ENCODE measurements at places on chromosomes 11 and 22.

- DNase-seq = no peak
Observed at GRCh38 chr22:37636186-37636948, 3.1 kb upstream of the SH3BP1 start.

- DNase-seq = no peak
Observed at GRCh38 chr22:49670456-49671330, 157.0 kb downstream of the BRD1 start.

GRCh38 chr11:120040151-120040840 is 97.6 kb downstream of the TRIM29 start:
- no peak for DNase-seq

GRCh38 chr11:110174645-110175310 is 81.6 kb downstream of the ZC3H12C start:
- DNase-seq = no peak

DNA sequence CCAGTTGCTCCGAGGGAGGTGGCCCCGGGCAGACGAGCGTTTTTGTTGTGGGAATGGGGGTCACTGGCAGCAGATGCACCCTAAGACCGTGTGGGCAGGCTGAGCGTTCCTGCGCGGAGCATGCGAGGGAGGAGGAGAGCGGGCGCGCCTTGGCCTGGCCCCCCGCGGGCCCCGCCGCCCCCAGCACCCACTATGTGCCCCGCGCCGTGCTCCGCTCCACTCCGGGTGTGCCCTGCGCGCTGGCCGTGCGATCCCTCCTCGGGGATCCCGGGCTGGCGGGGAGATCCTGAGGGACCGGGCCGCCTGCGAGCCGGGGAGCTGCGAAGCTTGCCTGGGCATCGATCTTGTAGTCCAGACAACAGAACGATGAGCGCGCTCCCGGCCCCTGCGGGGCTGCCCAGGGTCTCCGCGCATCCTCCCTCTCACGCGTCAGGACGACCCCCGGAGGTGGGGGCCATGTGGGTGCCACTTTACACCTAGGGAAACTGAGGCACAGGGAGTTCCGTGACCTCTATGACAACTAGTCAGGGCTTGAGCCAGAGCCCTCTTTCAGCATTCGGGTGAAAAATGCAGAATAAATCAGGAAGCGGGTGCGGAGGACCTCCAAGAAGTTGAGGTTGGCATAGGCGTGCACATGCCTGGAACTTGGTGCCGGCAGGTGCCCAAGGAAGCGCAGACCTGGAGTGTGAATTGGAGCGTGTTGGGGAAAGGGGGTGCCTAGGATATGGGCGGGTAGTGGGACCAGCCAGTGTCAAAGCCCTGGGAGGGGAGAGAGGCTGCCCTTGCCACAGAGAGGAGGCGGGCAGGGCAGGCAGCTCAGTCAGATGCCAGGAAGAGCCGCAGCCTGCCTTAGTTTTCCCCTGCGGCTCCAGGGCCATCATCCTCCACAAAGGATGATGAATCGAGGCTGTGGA is 1.3 kb upstream of the KMT5B start:
- DNase-seq = no peak

DNA sequence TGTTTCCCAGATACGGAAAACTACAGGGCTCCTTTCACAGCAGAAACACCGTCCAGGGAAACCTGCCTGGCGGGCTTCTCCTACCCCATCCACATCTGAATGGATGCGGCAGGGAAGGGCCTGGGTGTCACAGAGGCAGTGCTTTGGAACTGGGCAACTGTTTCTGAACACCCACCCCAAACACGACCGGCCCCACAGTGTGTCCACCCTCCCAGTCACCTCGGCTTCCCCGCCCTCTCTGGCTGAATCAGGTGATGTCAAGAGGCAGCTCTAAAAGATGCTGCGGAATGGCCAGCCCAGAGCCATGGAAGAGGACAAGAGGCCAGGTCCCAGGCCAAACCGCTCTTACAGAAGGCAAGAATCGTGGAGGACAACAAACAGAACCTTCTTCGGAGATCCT is 22.0 kb downstream of the IFT27 start:
- DNase-seq = no peak

DNA sequence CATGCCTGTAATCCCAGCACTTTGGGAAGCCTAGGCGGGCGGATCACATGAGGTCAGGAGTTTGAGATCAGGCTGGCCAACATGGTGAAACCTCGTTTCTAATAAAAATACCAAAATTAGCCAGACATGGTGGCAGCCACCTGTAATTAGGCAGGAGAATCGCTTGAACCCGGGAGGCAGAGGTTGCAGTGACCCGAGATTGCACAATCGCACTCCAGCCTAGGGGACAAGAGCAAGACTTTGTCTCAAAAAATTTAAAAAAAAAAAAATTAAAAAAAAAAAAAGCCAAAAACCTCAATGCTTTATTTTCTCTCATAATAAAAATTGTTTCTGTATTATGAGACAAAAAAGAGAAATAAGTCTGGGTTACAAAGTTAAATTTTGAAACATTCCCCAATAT is 54.2 kb downstream of the RDX start:
- no peak for DNase-seq

DNA sequence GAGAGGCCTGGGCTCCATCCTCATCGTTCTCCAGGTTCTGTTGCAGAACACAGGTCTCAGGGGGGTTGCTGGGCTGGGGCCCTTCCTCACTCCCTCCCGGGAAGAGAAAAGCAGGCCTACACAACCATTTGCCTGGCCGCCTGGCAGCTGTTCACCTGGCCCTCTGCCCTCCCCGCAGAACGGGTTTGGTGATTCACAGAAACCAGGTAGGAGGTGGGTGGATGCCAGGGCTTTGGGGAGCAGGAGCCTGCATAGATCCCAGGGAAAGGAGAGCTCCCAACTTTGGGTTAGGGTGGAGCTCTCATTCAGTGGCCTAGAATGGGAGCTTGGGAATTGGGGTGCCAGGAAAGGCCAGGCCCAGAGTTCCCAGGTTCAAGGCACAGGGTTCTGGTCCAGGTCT is 995 bp downstream of the TMEM134 start:
- no peak for DNase-seq

DNA sequence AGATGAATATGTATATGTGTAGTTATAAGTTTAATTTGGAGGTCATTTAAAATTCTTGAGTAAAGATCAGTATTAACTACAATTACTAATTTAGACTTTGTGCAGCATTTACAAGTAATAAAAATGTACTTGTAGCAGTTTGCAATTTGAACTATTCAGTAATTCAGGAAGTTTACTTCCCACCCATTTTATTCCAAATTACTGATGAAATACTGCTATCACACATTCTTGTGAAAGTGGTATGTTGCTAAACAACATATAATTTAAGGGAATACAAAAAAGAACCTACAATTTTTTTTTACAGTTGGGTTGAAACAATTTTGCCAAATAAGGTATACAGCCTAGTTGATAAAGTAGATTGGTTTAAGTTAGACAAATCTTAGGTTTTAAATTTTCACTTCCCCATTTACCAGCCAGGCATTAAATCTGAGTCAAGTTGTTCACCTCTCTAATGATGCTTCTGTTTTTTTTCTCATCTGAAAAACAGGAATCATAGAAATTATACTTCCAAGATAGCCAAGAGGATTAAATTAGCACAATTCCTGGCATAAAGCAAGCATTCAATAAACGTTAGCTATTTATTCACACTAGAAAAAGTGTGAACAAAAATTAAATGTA is 45.3 kb downstream of the ZBTB44 start:
- DNase-seq = no peak

DNA sequence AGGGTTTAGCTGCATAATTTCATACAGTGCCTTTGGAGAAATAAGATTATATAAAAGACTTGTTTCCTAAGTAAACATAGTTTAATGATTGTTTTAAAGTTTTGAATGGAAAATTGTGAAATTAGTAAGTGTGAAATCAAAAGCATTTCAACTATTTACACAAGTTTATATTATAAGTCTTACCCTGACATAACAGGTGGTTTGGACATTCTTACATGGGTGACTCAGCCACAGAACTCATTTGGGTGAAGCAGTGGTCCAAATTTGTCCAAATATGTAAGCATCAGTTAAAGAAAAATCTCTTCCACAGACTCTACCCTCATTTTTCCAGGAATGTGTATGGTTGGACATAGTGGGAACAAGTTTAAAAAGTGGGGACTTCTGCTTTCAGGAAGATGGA is 68.0 kb downstream of the USP47 start:
- DNase-seq = no peak

DNA sequence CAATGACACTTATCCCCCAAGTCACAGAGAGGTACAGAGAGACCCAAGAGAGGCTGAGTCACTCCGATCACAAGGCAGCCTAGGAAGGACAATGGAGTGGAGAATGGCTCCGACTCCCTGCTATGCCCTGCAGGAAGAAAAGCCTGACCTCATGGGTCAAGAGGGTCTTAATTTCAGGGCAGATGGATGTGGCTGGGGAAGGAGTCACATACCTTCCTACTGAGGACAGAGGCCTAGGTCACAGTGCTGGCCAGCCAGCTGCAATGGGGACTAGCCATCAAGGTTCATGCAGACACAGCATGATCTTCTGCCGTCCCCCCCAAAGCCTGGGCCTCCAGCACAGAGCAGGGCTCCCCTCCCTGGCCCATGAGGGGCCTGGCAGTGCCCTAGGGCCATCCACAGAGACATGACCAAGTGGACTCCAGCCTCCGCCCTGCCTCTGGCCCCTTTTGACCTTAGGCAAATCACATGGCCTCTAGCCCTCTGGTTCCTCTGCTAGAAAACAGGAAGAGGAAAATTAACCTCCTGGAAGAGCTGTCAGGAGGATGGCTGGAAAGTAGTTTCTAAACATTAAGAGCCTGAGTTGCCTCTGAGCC is 1.8 kb downstream of the ARRB1 start:
- DNase-seq = no peak

DNA sequence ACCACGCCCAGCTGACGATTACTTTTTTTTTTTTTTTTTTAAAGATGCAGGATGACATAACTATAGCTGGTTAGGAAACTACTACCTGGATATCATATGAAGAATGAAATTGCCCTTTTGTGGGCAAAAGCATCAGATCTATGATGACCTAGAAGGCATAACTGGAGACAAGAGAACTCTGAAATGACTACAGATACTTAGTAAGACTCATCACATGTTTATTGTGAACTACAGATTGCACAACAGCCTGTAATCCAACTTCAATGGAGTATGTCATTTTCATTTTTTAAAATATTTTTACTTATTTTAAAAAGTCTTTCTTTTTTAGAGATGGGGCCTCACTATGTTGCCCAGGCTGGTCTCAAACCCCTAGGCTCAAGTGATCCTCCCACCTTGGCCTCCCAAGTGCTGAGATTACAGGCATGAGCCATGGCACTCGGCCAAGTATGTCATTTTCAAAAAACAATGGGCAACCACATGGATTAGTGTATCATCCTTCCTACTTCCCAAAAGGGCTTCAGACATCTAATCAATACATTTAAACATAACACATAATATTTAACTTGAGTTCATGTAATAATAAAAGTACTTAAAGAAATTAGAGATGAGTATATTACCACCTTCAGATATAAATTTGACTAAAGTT is 3.3 kb downstream of the MTMR2 start:
- DNase-seq = no peak

GRCh38 chr11:10017911-10018310 is 276.1 kb downstream of the SBF2 start:
- DNase-seq = no peak

GRCh38 chr11:5600374-5600851 is 4.0 kb downstream of the TRIM6 start:
- DNase-seq = peak; percentile 41

- no peak for DNase-seq
Observed at GRCh38 chr22:46429325-46429853, 93.9 kb downstream of the TRMU start.

- DNase-seq = no peak
Observed at GRCh38 chr11:77589181-77589520, 602 bp upstream of the AQP11 start.

DNA sequence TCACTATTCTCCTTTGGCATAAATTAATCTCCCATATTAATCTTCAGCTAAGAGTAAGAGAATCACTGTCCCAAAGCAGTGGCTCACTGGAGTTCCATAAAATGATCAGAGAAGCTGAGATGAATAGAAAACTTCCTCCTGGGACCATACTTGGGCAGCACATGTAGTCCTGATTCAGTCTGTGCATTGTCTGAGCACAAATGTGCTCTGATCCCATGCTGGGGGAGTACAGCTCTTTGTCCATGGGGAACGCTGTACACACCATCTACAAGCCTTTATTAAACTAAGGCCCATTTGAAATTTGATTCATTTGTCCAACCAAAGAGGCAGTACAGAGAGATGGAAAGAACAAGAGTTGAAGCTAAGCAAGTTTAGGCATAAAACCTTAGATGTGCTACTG is 147.4 kb upstream of the PGR start:
- DNase-seq = no peak

- DNase-seq = peak; percentile 56
Observed at GRCh38 chr11:117817368-117818040, 7.0 kb downstream of the FXYD2 start.

GRCh38 chr22:41732096-41732772 is 32.9 kb downstream of the MEI1 start:
- DNase-seq = no peak

- no peak for DNase-seq
Observed at GRCh38 chr11:1359556-1359955, 30.2 kb upstream of the BRSK2 start.

DNA sequence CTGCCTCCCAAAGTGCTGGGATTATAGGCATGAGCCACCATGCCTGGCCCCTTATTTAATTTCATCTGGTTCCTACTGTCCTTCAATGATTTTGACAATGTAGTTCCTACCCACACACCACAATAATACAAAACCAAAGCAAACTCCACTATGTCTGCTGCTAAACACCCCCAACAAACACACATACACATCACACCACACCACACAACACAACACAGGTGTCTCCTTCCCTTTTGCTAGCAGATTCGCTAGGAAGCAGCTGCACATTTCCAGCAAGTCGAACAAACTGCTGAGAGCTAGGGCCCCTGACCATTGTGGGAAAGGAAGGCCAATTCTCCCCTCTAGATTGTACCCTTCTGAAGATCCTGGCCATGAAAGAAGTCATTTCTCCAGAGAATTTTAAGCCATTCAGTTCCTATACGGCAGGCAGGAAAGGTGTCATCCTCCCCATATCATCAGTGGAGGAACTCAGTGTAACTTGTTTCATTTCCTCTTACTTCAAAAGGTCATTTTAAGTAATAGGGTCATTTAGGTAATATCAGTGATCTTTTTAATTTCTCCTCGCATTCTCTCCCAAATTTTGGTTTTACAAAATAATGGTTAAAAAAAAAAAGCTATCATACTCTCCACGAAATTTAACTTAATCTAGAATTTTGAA is 18.5 kb downstream of the NUMA1 start:
- DNase-seq = no peak

GRCh38 chr11:116457336-116458007 is 315.3 kb downstream of the BUD13 start:
- no peak for DNase-seq

- DNase-seq = no peak
Observed at GRCh38 chr11:35170503-35170902, 31.5 kb downstream of the CD44 start.

DNA sequence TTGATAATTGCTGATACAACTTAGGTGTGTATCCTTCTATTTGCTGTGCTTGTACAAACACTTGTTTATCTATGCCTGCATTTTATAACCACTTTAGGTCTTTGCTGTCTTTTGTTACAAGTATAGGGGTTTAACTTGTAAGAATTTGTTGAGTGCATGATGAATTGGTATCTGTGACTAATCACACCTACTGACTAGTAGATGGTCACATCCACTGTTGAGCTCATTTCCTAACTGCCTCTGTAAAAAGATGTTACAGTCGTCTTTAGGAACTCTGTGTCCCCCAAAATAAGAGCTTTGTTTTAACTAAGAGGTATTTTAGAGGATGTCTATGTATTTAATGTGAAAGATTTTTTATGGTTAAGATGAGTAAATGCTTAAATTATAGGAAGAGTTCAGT is 60.5 kb downstream of the HIPK3 start:
- DNase-seq = no peak

Data from COLO829 (cell line).